ENCODE measurements at places on chromosomes 16 and 17.

DNA sequence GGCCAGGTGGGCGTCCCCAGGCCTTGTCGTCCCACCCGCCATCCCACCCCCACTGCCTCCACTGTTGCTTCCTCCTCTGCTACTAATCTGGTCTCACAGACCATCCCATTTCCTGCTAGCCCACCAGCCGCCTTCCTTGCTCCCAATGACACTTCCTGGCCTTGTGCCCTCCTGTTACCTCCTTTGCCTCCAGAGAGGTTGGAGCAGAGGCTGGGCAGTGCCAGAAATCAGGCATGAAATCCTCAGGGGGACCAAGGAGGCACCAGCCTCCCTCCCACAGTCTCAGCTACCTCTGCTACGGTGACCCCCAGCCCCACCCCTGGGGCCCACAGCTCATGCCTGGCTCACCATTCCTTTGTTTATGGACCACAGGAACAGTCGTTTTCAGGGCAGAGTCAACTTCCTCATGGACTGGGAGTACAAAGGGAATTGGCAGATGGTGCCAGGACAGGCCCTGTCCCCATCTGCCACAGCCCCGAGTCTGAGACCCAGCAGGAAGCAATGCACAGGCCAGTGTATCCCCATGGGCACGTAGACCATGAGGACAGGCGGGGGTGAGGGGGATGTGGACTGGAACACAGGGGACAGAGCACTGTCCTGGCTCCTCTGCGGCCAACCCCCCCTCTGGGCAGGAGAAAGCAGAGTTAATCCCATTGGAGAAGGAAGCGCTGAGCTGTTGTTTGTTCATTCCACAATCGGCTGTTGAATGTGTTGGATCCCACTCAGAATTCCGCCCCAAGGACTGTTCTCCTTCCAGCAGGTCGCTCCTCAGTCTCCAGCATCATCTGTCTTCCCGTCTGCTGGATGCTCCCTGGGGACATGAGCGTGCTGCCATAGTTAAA lies 2.2 kb upstream of the CDH5 start:
- DNase-seq: peak; percentile 88

- DNase-seq: no peak
Measured at GRCh38 chr17:21298983-21299519, 14.5 kb downstream of the MAP2K3 start.

GRCh38 chr16:57609541-57610401 lies 18.7 kb upstream of the ADGRG1 start:
- no peak for DNase-seq

- DNase-seq: peak; percentile 39
Measured at GRCh38 chr17:31525801-31526549, 134.5 kb downstream of the RAB11FIP4 start.

DNA sequence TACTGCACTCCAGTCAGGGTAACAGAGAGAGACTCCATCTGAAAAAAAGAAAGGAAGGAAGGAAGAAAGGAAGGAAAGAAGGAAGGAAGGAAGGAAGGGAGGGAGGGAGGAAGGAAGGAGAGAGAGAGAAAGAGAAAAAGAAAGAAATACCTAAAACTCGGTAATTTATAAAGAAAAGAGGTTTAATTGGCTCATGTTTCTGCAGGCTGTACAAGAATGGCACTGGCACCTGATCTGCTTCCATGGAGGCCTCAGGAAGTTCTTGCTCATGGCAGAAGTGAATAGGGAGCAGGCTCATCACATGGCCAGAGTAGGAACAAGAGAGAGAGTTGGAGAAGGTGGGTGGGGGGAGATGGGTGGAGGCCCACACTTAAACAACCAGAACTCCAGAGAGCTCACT lies 215.2 kb upstream of the IRX3 start:
- no peak for DNase-seq

Measured in glutamatergic neuron (in vitro differentiated cells).